ENCODE measurements at places on chromosomes 7 and 10.
A peak's percentile ranks its signal among the peaks of the same experiment; 100 is the strongest.

GRCh38 chr10:97150013-97150595 is 35.7 kb downstream of the SLIT1 start:
- no peak for DNase-seq

GRCh38 chr7:904847-905246 is 28.5 kb downstream of the GET4 start:
- no peak for DNase-seq

- DNase-seq: no peak
Observed at GRCh38 chr7:159070431-159071148, 74.1 kb downstream of the VIPR2 start.

- no peak for DNase-seq
Observed at GRCh38 chr10:119535305-119535704, 7.2 kb downstream of the RGS10 start.

DNA sequence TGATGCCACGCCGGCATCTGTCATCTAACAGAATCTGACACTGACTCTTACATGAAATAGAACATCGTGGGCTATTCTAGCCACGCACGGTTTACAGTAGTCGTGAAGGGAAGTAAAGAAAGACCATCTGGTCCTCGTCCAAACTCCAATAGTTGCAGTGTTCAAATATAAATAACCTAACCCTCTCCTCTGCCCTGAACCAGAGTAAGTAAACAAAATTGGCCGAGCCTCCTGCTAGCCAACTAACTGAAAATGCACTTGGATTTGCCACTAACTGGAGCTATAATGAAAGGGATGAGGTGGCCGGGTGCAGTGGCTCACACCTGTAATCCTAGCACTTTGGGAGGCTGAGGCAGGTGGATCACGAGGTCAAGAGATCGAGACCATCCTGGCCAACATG is 29.5 kb upstream of the ZC3HAV1L start:
- DNase-seq: no peak

DNA sequence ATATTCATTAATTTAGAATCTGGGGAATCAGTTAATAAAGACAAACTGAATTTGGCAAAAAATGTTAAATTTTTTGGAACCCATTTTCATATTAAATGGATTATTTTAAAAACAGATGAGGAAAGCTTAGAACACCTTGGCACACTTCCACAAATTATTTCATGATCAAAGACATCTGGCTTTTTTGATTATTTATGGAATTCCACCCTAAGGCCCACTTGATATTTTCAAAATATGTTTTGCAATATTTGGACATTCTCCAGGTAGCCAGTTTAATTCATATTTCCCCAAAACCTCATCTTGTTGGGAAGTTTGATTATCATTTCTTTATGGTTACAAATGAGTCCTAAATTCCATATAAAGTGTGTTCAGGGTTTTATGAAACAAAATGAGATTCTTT is 129.9 kb downstream of the DOCK4 start:
- no peak for DNase-seq

GRCh38 chr7:124937076-124937475 is 7.5 kb upstream of the POT1 start:
- DNase-seq: no peak

- no peak for DNase-seq
Observed at GRCh38 chr7:91323626-91324158, 59.5 kb downstream of the FZD1 start.

GRCh38 chr10:55078121-55078520 is 277.1 kb upstream of the PCDH15 start:
- no peak for DNase-seq

GRCh38 chr7:15507171-15507570 is 54.6 kb downstream of the AGMO start:
- no peak for DNase-seq

DNA sequence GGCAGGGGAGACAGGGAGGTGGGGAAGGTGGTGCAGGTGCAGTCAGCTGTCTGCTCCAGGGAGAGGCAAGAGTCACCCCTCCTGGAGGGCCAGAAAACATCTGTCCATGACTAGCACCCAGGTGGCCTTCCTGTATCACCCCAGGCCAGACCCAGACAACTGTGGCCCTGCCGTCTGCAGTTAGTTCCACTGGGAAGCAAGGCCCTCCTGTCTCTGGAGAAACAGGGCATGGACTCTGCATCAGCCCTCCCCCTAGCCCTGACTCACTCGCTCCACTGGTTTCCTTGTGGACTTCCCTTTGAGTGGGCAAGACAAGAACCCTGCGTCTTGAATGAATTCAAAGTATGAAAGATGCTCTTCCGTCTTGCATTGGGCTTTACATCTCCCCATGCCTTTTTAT is 12.6 kb downstream of the TBATA start:
- DNase-seq: no peak

- DNase-seq: no peak
Observed at GRCh38 chr7:9625953-9626352, 1192.5 kb downstream of the NXPH1 start.

GRCh38 chr7:64839910-64840309 is 45.7 kb downstream of the ZNF138 start:
- no peak for DNase-seq

GRCh38 chr10:33132626-33133025 is 174.6 kb upstream of the ITGB1 start:
- DNase-seq: no peak

DNA sequence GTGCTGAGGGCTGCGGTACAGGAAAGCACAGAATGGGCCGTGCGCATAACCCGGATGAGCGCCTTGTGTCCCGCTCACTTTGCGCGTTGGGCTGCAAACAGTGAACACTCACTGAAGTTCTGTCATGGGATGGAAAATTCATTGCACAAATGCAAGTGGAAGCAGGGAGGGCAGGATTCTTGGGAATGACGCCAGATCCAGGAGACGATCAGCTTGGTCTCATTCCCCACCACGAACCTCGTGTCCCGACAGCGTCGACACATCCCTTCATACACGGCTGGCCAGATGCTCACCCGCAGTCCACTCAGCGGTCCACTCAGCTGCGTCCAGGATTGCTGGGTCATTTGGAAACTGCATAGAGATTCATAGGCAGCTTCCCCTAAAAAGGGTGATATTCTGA is 607.1 kb downstream of the SDK1 start:
- no peak for DNase-seq

- no peak for DNase-seq
Observed at GRCh38 chr7:17402628-17403278, 104.3 kb downstream of the AHR start.

- no peak for DNase-seq
Observed at GRCh38 chr7:1354661-1355567, 104.4 kb downstream of the MICALL2 start.

- no peak for DNase-seq
Observed at GRCh38 chr10:77949167-77949566, 22.6 kb upstream of the DLG5 start.

GRCh38 chr7:106049139-106049752 is 62.9 kb downstream of the SYPL1 start:
- no peak for DNase-seq

DNA sequence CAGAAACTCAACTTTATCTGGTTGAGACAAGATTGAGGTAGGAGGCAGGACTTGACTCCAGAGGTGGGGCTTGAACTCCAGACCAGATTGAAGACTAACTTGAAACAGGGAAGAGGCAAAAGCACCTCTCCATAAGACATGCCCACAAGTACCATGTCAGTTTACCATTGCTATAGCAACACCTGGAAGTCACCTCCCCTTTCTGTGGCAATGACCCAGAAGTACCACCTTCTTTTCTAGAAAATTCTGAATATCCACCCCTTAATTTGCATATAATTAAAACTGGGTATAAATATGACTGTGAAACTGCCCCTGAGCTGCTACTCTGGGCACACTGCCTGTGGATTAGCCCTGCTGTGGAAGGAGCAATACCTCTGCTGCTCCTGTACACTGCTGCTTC is 4.9 kb upstream of the TOMM7 start:
- DNase-seq: no peak

GRCh38 chr7:82961240-82961639 is 201.4 kb downstream of the PCLO start:
- DNase-seq: no peak

GRCh38 chr10:37576154-37576553 is 281.3 kb downstream of the ZNF248 start:
- DNase-seq: no peak

DNA sequence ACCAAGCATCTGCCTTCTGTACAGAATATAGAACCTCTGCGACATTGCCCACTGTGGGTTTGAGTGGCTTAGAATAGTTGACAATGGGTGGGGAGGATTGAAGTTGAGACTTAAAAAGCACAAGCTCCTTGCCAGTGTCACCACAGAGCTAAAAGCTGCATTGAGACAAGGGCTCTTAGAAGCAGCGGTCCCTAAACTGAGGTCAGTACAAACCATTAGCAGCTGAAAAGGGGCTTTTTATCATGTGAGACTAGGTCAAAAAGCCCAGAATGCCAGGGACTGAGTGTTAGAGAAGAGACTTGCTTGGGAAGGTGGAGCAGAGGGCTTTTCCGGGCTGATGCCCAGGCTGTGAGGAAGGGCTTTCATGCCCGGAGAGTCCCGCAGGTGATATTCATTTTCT is 91.3 kb downstream of the POU6F2 start:
- DNase-seq: no peak

- DNase-seq: peak; percentile 5
Observed at GRCh38 chr7:47153576-47153975, 428.3 kb downstream of the TNS3 start.

All from SK-N-DZ (cell line).